ENCODE measurements at places on chromosomes 6 and 20.

- DNase-seq: no peak
These were observed 72.6 kb upstream of the PAK5 start for GRCh38 chr20:9911519-9911918.

DNA sequence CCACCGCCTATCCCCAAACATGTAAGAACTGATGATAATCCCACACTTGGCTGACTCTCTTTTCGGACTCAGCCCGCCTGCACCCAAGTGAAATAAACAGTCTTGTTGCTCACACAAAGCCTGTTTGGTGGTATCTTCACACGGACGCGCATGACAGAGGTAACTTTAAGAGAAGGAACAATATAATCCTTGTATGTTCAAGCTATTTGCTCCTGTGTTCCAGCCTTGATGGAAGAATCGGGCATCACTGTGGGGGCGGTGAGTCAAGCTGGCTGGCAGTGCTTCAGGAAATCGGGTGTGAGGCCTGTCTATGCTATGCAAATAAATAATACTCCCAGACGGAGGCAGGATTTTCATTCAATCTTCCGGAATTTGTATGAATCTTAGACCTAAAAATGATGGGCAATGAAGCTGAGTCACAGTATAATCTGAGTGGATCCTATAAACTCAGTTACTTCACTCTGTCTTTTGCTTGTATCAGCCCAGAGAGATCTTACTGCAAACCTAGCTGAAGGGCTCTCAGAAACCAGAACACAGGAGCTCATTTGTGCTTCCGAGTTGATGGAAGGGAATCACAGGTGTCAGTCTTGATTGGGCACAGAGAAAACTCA, 45.2 kb upstream of the NT5E start:
- no peak for DNase-seq

DNA sequence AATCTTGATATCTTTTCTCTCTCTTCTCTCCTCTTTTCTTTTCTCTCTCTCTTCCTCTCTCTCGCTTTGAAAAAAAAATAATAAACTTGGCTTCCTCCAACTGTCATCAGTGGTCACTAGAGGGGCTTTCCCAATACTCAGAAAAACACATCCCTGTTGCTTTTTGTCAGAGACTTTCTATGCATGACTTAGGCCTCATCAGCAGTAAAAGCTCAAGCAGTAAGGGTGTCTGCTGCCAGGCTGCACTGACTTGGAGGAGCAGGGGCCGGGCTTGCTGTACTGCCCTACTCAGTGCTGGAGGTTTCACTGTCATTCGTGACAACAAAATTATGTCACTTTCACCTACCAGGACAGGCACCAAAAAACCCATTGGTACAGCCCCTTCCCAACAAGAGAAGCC, 272.0 kb downstream of the ADGB start:
- no peak for DNase-seq

- DNase-seq: no peak
These were observed 121.3 kb upstream of the CST7 start for GRCh38 chr20:24827603-24828295.

DNA sequence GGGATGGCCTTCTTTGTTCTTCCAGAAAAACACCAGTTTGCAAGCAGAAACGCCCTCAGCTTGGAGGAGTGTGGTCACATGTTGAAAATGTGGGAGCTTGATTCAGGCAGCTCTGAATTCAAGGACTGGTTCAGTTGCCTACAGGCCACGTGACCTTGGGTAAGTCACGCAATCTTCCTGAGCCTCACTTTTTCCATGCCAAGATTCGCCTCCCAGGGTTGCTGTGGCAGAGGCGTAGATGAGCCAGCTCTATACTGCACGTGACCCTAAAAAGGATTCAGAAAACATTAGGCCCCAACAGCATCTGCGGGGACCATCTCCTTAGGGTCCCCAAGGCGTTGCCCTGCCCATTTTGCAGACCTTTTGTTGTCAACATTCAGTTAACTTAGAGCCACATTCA, 112.0 kb upstream of the SNX9 start:
- no peak for DNase-seq

GRCh38 chr6:16420715-16421461, 182.5 kb downstream of the GMPR start:
- DNase-seq: no peak

GRCh38 chr6:69164564-69165229, 529.6 kb downstream of the ADGRB3 start:
- DNase-seq: no peak

DNA sequence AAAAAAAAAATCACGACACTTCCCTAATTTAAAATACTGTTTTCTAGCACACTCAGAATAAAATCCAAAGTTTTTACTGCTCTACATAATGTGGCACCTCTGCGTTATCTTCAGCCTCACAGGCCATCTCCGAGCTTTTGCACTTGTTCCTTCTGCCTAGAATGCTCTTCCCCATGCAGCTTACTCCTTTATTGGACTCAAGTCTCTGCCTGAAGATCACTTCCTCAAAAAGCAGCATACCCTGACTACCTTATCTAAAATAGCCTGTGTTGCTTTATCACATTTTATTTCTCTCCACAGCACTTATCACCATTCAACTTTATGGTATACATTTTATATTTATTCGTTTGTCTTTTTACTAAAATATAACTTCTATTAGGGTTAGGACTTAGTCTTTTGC, 2.3 kb downstream of the ZNF322 start:
- DNase-seq: no peak

GRCh38 chr6:44150317-44150917, 8.2 kb upstream of the CAPN11 start:
- no peak for DNase-seq

- no peak for DNase-seq
These were observed 6.9 kb downstream of the ENPP3 start for GRCh38 chr6:131643855-131644460.
